Gastroesophageal sphincter (tissue), 4 donors: ENCODE measurements at places on chromosomes 6 and 20. TPM values are rescaled to one million over a fixed set of nuclear protein-coding genes. Genes with fewer than 3 reads are reported as not detected.

COL12A1 gene
- total RNA-seq, result 560 TPM

MCCD1 gene
- not detected for total RNA-seq

KIF25 gene
- total RNA-seq, result not detected

RAET1E gene
- total RNA-seq, result not detected

PLEKHG1 gene
- 13.5 TPM for total RNA-seq

SNX14 gene
- 43.1 TPM for total RNA-seq

GSTA3 gene
- not detected for total RNA-seq

GPSM3 gene
- total RNA-seq, result 16.3 TPM

HMGCLL1 gene
- 2.3 TPM for total RNA-seq

MLIP gene
- not detected for total RNA-seq

TBC1D20 gene
- 39.6 TPM for total RNA-seq

FBXL4 gene
- total RNA-seq, result 19.8 TPM

TTLL9 gene
- total RNA-seq, result not detected

TREML2 gene
- total RNA-seq, result 0.27 TPM

RFX6 gene
- total RNA-seq, result not detected

IMPG1 gene
- total RNA-seq, result not detected

SAMD3 gene
- not detected for total RNA-seq

POPDC3 gene
- not detected for total RNA-seq

SPAG4 gene
- total RNA-seq, result 2.6 TPM

MYMX gene
- not detected for total RNA-seq

SEMG1 gene
- total RNA-seq, result not detected

C6orf132 gene
- 0.93 TPM for total RNA-seq

ARID1B gene
- total RNA-seq, result 73.1 TPM

LY6G6D gene
- not detected for total RNA-seq

ULBP1 gene
- total RNA-seq, result 0.27 TPM

CTAGE9 gene
- not detected for total RNA-seq

PLN gene
- total RNA-seq, result 477 TPM

NEURL2 gene
- total RNA-seq, result 10.3 TPM

RNF144B gene
- 5.6 TPM for total RNA-seq

C20orf202 gene
- 0.27 TPM for total RNA-seq

BLTP3A gene
- total RNA-seq, result 6.4 TPM

EYS gene
- not detected for total RNA-seq

RIN2 gene
- 50.8 TPM for total RNA-seq

MUCL3 gene
- not detected for total RNA-seq

NPEPL1 gene
- total RNA-seq, result 47.3 TPM

ADGRF5 gene
- total RNA-seq, result 36.3 TPM

LTA gene
- total RNA-seq, result not detected

GRM1 gene
- not detected for total RNA-seq

DUSP15 gene
- 2.5 TPM for total RNA-seq

RIMS1 gene
- 23.3 TPM for total RNA-seq

TRERF1 gene
- 6.1 TPM for total RNA-seq

TFAP2A gene
- total RNA-seq, result 0.31 TPM

METTL24 gene
- total RNA-seq, result 18.6 TPM

ADAT2 gene
- total RNA-seq, result 3.7 TPM

BTN1A1 gene
- not detected for total RNA-seq

NMBR gene
- not detected for total RNA-seq
